ENCODE measurements at places on chromosomes 4 and X. TPM values are rescaled to one million over a fixed set of nuclear protein-coding genes. Genes with fewer than 3 reads are reported as not detected.

GRCh38 chr4:43682551-43682950 lies 766.1 kb downstream of the KCTD8 start:
- no peak for DNase-seq

DNA sequence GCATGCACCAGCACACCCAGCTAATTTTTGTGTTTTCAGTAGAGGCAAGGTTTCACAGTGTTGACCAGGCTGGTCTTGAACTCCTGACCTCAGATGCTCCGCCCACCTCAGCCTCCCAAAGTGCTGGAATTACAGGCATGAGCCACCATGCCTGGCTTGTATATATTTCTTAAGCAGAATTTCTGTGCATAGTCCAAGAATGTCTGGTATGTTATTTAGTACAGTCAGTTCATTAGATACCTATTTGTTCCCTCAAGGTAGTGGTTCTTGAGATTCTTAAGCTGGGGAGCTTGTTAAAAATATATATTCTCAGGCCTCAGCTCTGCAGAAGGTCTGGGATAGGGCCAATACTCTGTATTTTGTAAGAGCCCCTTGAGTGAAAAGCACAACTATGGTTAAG lies 4.6 kb upstream of the SERTM2 start:
- no peak for DNase-seq

DNA sequence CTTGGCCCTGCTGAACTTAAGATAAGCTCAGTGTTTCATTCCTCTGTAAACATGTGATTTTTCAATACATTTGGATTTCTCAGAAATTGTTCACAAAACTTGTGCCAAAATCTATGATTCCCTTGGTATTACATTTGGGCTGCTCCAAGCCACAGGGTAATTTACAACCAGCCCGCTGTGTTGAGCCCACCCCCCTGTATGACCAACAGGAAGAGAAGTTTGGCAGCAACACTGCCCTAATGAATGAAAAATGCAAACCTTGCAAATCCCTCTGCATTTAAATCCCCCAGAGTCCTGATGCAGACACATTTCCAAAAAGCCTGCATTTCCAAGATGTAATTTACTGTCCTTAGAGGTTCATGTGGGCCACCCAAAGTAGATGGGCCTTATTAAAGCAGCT lies 34.1 kb upstream of the GAB1 start:
- DNase-seq, result peak; percentile 14

GRCh38 chr4:153090670-153091385 lies 113.4 kb upstream of the TRIM2 start:
- DNase-seq, result no peak

DNA sequence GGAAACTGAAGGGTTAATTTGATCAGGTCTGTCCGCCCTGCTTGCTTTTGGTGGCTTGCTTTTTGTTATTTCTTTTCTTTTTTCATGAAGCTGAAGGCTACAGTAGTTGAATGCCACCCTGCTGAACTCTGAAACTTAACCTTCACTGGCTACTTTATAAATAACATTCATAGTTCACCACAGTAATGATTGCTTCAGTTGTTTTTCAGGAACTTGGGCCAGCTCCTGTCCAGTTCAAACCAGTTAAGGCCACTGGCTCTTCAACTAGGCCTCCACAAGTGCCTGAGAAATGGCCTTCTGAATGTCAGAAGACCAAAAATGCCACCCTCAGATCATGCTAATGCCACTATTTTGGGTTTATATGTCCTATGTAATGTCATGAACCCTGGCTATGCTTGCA lies 7.7 kb upstream of the ASB9 start:
- no peak for DNase-seq

GRCh38 chr4:146062340-146062739 lies 113.2 kb upstream of the LSM6 start:
- DNase-seq, result no peak

DNA sequence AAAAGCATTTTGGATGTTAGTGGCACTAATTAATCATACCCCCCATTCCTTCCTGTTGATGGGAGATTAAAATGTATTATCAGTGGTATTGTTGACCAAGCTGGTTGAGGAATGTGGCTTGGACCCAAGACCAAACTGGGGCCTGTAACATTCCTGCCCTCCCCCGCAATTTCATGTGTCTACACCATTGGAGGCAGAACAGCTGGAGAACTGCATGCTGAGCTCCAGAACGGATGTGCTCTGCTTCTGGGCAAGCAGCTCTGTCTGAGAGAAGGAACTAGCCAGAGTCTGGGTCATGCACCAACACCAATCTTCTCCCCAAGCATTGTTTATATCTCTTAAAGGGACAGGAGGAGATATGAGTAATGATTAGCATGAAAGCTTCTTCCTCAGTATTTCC lies 185.5 kb downstream of the CEP135 start:
- no peak for DNase-seq

The DOK7 gene
- 0.22 TPM for total RNA-seq

- DNase-seq, result no peak
These were observed 16.9 kb downstream of the TRIM75 start for GRCh38 chr4:165070560-165070959.

GRCh38 chr4:55819634-55820033 lies at the start of gene EXOC1L:
EXOC1L (plus strand) TSS chr4:55819790; CDS start chr4:55820027, 237 bp downstream.
- peak; percentile 74 for DNase-seq
